Activated T-cell treated with anti-CD3 and anti-CD28 coated beads for 24 hours (primary cell): ENCODE measurements at places on chromosomes 5 and 9.
A peak's percentile ranks its signal among the peaks of the same experiment; 100 is the strongest.

- DNase-seq: peak; percentile 52
These were observed 113.0 kb downstream of the GAPVD1 start for GRCh38 chr9:125374443-125375309.

GRCh38 chr5:122022966-122023365 is 55.1 kb downstream of the LOX start:
- DNase-seq: no peak

DNA sequence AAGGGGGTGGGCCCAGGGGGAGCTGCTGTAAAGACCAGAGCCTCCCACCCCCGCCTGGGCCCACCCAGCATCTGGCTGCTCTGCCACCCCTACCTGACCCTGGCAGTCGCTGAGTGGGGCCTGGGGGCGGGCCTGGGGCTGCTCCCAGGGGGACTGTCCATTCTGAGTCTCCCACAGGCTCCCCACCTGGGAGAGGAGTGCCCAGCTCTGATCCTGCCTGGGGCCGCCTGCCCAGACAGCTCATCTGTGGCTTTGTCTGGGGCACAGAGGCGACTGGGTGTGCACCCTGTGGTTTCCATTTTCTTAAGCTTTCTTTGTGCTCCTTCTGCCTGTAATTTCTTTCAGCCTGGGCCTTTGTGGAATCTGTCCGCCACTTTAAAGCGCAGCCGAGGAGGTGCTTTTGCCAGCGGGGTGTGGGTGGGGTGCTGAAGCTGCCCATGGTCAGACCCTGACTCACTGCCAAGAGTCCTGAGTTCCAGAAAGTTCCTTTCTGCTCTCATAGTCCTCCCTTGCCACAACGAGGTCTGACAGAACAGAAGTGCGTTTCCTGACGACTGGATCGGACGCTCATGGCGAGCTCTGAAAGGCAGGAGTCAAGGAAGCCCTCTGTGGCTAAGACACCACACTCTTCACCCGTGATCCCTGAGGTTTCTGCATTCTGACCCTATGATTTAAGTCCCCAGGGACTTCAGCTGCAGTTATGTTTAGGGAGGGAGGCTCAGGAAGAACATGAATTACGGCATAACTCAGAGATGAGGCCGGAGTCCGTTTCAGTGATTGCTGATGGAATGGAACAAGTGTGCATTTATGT is 225.0 kb downstream of the FANCC start:
- DNase-seq: no peak

DNA sequence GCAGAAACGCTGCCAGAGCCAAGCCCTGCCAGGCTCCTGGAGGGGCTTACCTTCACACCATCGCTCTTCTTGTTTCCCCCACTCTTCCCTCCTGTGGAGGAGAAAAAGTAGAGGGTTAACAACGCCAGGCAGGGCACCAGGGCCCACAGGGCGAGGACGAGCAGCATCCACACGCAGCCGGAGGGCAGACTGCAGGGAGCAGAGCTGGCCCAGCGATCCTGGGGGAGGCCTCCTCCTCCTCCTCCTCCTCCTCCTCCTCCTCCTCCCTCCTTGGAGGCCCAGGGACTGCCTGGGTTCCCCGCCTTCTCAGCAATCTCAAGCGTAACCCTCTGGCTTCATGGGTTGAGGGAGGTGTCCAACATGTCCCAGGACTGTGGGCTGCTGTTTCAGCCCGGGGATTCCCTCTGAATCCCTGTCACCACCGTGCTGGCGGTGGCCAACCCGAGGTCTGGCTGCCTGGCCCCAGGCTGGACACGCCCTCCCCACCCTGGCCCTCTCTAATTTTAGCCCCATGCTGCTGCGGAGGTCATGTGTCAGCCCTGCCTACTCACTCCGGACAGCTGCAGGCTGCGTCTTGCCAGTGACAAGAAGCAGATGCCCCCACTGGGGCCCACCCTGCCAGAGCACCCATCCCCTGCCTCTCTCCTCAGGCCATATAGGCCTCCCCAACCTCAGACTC is 44.3 kb downstream of the CAMK2A start:
- DNase-seq: no peak

GRCh38 chr5:5497152-5497788 is 74.8 kb downstream of the ICE1 start:
- no peak for DNase-seq

DNA sequence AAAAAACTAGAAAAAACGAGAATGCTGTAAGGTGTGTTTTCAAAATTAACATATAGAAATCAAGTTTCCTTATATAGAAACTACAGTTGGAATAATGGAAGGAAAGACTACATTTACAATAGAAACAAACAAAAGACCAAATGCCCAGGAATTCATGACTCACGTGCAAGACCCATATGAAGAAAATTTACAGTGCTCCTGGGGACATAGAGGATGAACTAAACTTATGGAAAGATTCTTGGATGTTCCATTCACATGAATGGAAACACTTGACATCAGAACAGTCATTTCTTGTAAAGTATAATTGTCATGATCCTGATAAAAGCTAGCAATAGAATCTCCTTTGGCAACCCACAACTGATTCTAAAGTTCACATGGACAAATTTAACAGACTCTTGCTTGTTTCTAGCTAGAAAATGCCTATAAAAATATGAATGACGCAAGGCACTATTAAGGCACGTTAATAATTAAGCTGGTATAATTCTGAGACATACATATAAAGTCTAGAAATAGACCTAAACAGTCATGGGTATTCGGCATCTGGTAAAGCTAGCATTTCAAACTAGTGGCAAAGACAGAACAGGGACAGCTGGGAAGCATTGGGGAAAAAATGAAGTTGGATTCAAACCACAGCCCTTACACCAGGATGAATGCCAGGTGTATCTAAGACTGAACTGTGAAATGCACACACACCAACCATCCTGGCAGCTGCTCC is 5.1 kb upstream of the ZFP62 start:
- no peak for DNase-seq

- DNase-seq: no peak
These were observed 9.5 kb downstream of the TOR4A start for GRCh38 chr9:137286975-137287383.

DNA sequence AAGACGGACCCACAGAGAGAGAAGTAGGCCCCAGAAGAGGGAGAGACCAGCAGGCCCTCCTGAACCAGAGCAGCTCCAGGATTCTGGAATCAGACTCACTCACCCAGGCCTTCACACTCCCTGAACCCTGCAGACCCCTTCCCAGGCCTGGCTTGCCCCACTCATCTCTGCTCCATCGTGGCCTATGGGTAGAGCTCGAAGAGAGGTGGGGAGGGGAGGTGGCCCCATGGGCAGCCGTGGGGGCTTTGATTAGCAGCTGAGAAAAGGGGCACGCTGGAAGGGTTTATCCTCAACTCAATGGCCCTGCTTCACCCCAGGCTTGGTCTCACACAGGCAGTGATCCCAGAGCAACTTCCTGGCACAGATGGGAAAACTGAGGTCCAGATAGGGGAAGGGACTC is 613 bp downstream of the MYMK start:
- DNase-seq: no peak

DNA sequence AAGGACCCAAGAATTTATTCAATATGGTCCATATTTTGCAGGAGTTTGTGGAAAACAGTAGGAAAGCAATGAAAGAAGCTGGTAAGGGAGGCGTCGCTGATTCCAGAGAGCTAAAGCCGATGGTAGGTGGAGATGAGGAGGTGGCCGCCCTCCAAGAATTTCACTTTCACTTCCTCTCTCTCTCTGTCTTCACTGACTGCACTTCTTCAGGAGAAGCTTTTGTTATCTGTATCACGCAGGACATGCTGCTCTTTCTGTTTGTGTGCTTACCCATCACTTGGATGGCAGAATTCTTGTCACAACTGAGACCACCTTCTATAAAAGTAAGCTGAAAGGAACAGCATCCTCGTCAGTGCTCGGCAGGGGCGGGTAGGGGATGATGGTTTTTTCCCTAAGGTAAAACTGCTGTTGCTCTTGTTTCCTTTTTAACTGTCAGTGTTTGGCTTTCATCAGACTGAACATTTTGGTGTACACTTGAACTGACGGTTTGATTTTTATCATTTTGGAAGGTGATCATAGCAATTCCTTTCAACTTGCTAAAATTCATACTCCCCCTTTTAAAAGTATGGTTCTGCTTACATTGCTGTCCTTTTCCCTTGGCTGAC is 62.4 kb upstream of the FSD1L start:
- DNase-seq: peak; percentile 11

DNA sequence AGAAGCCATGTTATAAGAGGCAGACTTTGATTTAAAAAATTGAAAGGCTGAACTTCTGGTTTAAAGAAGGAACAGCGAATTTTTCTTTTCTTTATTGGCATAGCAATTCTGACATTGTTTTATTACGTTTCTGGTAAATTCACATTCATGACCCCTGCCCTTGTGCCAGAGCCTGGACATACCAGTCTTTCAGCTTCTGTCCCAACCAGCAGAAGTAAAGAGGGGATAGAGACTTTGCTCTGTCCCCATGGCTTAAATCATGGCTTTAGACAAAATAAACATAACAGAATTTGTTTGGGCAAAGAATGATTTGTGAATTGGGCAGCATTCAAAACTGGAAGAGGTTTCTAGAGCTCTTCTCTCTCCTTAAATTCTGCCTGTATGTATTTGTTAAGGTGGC is 15.3 kb downstream of the CAST start:
- no peak for DNase-seq

- no peak for DNase-seq
These were observed 18.0 kb downstream of the FAM174A start for GRCh38 chr5:100553209-100553608.

DNA sequence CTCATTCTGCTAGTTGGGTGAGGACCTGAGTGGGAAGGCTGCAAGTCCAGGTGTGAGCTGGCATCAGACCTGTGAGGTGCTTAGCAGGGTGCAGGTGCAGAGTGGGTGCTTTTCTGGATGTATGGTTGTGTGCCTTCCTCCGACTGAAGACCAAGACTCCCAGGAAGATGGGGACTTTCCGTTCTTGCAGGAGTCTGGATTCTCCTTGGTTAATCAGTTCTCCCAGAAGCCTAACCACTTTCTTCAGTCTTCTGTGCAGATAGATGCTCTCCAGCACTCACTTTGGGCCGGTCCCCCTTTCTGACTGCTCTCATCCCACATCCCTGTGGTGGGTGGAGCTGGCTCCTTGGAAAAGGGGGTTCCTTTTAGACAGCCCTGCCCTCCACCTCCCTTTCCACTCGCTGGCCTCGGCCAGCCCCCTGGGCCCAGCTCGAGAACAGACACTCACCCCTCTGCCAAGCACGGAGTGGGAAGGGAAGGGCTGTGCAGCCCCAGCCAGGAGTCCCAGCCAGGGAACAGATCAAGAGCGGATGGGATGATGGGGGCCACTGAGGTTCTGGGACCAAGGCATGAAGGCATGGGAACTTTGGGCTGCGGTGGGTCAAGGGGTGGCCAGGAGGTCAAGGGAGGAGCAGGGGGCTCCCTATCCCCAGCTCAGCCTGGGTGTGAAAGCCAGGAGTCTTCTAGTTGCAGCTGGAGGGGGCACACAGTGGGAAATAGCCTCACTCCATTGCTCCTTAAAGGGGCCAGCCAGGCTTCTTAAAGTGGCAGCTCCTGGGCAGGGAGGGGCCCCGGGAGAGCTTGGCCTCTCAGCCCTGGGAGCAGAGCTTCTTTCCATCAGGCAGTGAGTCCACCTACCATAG is 62.4 kb downstream of the FGF18 start:
- DNase-seq: no peak

DNA sequence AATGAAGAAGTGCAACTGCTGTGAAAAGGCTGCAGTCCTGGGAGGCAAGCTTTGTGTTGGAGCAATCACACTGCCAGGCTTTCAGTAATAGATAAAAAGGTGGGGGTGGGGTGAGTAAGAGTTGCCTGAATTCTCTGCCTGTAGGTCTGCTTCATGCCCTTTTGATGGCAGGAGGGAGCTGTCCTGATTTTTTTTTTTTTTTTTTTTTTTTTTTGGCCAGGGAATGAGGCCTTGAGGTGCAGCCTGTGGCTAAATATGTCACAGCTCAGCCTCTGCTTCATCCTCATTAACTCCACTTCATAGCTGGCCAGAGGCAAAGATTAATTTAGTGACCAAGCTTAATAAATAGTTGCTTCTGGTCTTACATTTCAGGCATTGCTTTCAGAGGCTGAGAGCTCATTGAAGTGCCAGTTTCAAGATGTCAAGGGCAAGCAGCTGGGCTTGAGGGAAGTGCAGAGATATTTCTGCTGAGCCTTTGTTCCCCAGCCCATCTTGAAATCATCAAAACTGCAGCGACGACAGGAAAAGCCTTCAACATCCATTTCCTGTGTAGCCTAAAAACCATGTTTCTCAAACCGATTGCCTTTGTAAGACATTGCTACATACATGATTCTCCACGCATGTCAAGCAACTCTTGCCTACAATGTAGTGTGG is 134.7 kb downstream of the MACIR start:
- DNase-seq: no peak

- no peak for DNase-seq
These were observed 35.9 kb downstream of the MAMDC2 start for GRCh38 chr9:70079417-70080037.

DNA sequence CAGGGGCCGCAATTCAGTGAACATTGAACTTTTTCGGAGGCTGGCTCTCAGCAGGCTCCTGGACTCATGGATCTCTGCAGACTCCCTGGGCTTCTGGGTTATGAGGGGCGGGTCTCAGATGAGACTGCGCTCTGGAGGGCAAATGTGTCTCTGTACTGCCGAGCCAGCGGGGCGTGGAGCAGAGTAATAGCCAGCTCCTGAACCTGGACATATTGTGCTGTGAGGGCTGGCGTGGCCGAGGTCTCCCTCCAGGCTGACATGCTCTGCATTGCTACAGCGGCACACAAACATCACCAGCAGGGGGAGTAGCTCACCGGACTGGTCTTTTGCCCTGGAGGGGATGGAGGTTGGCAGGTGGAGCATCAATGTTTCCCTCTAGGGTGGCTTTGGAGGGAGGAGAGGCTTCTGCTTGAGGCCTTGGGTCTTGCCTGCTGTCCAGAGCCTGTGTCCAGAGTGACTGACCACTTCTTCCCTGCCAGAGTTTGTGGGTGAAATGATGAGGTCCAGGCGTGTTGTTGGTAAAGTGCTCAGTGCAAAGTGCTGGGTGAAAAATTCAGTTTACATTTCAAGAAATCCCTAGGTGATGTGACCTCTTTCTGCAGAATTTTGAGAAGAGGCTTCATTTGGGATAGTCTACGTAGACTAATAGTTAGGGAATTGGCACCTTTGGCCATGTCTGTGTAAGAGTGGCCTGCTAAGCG is 10.9 kb upstream of the GADD45G start:
- DNase-seq: peak; percentile 52

GRCh38 chr5:174204535-174205313 is 159.2 kb downstream of the NSG2 start:
- no peak for DNase-seq

DNA sequence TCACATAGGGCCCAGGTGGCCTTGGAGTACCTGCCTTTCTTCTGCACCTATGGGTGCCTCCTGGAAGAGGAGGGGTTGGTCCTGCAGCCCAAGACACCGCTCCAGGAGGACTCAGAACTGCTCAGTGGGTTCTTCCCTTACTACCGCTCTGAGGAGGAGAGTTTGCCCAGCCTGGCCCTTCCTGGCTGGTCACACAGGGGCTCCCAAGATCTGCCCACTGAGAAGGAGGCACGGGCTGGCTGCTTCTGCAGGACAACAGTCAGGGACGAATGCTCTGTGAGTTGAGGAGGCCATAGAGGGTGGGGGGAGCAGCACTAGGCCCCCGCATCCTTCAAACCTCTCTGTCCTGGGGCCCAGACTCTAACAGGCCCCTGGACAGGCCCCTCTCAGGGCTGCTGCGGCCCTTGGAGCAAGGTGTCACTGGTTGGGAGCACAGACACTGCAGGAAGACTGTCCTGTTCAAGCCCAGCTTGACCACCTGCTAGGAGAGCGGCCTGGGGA is 9.9 kb upstream of the SLC25A48 start:
- no peak for DNase-seq

- no peak for DNase-seq
These were observed 14.0 kb downstream of the GGTA1 start for GRCh38 chr9:121485623-121486022.

- no peak for DNase-seq
These were observed 1585.6 kb downstream of the EFNA5 start for GRCh38 chr5:106085136-106085535.
